H1 (cell line): ENCODE measurements at places on chromosomes 4 and X.

GRCh38 chr4:128663325-128663724 lies 146.2 kb upstream of the JADE1 start:
- DNase-seq: no peak

- DNase-seq: peak; percentile 37
Observed at GRCh38 chrX:1598021-1598875, 6.8 kb downstream of the AKAP17A start.

DNA sequence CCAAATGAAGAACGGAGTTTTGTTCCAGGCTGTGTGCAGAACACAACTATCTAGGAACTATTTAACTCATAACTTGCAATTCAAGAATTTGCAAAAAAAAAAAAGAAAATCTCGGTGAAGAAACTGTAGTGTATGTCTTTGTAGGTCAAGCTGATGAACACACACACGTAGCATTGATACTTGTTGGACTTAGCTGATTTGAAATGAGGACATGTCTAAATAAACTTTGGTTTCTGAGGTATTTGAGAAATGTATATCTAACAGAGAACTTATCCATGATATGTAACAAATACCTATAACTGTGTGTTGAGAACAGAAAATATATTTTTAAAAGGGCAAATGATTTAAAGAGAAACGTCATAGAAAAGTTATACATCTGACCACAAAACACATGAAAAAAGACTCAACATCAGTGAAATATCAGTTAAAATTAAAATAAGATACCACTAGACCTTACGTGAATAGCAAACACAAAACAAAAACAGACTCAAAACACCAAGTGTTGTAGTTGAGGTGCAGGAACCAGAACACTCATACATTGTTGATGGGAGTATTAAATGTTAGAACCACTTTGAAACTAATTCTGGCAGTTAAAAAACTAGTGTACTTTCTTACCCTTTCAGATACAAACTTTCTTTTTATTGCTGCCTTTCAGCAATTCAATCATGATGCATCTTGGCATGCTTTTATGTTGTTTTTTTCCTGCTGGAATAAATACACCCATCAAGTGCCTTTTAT lies 1535.8 kb upstream of the PCDH10 start:
- no peak for DNase-seq

DNA sequence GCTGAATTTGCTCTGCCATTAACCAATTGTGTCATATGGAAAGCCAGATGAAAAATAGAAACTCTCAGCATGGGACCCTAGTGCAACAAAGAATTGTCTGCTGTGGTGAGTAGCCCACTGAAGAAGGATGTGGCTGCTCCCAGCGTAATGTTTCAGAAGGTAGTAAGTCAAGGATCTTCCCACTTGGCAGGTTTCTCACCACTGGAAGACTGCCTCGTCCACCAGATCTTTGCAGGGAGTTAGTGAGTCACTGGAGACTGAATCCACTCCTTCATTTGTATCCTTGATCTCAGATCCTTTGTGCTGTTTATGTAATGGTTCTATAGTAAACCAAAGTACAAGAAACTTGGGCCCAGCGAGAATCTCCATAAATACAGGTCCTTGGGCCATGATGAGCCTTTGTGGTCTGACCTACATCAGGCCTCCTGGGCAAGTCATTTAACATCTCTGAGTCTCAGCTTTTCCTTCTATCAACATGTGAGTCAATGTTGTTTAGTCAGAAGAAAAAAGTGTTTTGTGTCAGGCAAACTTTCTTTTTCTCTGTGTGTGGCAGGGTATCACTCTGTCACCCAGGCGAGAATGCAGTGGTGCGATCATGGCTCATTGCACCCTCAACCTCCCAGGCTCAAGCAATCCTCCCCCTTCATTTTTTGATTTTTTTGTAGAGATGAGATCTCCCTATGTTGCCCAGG lies 78.0 kb upstream of the CCDC160 start:
- DNase-seq: no peak

DNA sequence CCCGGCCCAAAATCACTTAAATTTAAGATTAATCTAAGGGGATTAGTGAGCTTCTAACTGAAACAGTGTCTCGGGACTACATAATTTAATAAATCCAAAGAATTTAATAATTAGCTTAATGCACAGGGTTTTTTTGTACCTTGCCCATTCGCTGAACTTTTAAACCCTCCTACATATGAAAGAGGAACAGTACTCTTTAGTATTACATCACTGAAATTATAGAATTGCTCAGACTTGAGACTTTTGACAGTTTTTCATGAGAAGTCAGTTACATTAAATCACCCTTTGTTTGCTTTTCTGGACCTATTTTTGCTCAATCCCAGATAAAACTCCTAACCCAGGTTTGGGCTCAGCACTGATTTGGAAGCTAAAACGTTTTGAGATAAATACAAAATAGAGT lies 2.4 kb upstream of the TADA2B start:
- DNase-seq: no peak

- DNase-seq: no peak
Observed at GRCh38 chr4:140866492-140867005, 110.4 kb upstream of the TBC1D9 start.

GRCh38 chrX:118755633-118756032 lies 28.2 kb downstream of the IL13RA1 start:
- no peak for DNase-seq

- DNase-seq: no peak
Observed at GRCh38 chrX:39759526-39760224, 338.1 kb downstream of the BCOR start.

DNA sequence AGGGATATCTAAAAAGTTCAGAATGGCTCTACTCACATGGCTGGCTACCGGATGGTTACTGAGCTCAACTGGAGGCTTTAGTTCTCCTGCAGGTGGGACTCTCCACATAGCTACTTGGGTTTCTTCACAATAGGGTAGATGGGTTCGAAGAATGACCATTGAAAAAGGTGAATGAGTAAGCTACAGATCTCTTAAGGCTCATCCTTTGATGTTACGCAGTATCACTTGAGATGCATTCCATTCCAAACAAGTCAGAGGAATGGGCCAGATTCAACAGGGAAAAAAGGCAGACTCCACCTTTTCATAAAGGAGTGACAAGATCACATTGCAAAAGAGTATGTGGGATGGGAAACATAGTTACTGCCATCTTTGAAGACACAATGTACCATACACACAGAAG lies 52.6 kb downstream of the DDX53 start:
- DNase-seq: peak; percentile 1

DNA sequence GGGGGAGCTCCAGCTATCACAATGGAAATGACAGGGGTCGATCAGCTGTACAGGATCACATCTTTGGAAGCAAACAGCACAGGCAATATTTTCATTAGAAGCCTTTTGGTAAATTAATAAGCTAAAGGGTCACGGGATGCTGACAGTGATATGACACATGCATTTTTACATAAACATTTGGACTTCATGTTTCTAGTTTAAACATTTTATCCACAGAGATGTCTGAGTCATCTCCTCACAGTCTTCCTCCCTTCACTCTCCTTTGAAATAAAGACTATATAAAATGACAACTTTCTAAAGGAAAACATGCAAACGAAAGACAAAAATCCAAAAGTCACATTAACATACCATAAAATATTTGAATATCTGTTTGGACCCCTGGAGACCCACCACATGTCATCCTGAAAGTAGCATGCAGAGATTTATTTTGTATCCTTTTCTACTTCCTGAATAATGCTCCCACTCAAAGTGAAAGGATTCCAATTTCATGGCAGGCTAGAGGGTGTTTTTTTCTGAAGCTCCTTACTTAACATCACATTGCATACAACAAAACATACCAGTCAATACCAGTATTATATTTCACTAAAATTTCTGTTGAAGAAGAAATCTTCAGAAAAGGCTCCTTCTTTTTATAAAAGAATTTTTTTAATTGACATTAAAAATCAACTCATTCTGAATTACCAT lies 200.1 kb upstream of the PPARGC1A start:
- no peak for DNase-seq

DNA sequence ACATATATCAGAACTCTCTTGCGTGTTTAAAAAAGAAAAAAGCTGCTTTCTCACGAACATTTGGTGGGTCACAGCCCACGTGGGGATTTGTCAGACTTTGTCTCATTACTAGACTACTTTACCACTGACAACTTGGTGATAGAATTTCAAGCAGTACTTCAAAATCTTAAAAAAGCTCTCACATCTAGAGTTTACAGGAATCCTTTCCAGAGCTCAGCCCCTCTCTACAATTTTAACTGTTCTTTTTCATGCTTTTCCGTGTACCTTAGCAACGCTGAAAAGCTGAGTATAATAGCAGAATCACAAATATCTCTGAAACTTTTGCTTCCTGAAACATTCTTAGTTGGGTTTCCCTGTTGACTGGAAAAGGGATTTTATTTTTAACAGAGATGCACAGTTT lies 50.2 kb downstream of the SMAD1 start:
- no peak for DNase-seq

DNA sequence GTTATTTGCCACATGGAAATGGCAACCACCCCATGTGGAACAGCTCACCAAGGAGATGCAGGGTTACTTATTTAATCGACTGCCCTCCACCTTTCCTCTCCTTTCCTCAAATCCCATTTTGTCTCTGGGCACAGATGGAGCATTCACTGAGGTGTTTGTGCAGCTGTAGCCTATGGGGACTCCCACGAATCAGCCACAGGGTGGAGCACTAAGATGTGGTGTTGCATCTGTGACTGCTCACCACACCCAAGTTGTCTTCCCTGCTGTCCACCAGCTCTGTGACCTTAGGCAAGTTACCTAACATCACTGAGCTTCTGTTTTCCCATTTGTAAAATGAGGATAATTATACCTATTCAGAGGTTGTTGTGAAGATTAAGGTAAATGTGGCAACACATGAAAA lies 252.4 kb upstream of the CPEB2 start:
- no peak for DNase-seq

DNA sequence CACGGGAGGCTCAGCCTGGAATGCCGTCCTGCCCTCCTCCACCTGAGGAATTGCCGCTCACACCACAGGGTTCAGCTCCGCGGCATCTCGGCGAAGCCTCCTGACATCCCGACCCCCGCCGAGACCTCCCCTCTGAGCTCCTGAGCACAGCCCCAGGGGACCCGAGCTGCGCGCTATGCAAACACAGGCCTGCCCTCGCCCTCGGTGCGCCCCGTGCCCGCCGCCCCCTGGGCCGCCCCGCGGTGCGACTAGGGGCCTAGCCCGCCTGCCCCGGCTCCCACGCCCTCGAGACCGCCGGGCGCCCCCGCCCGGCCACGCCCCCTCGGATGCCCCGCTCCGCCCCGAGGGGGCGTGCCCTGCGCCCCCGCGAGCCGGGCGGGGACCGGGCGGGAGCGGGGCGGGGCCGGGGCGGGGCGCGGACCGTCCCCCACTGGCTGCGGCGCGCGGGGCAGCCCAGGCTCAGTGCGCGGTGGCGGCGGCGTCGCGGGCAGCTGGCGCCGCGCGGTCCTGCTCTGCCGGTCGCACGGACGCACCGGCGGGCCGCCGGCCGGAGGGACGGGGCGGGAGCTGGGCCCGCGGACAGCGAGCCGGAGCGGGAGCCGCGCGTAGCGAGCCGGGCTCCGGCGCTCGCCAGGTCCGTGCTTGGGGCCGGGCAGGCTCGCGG lies at the start of gene FGFR3:
TSS of gene FGFR3 (plus strand) at position 462 of the 664 bp plus-strand sequence. CDS start 642 bp downstream, outside the sequence.
- peak; percentile 83 for DNase-seq

GRCh38 chrX:115560211-115560977 lies 580 bp upstream of the PLS3 start:
- DNase-seq: no peak

DNA sequence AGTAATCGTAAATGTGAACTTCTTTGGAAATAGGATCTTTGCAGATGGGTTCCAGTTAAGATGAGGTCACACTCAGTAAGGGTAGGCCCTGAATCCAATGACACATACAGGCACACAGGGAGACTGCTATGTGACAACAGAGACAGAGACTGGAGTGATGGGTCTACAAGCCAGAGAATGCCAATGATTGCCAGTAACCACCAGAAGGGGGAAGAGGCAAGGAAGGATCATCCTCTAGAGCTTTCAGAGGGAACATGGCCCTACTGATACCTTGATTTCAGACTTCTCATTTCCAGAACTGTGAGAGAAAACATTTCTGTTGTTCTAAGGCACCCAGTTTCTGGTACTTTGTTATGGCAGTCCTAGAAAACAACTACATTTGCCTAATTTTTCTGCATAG lies 73.1 kb upstream of the CCDC160 start:
- DNase-seq: no peak

DNA sequence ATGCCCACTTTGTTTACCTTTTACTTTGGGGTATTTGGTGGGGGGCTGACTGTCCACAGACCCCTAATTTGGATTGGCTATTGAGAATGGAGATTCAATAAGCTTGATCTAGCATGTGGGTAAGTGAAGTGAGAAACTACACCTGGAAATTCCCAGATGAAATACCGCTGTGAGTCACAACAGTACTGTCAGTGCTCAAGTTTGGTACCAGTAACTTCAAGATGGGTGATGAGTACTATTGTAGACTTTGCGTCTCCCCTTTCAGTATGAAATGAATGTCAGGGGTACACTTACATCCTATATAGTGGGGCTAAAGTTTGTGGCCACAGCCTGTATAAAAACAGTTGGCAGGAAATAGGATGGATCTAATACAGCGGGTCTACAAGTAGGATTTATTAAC lies 33.3 kb downstream of the HMGN5 start:
- no peak for DNase-seq
